ENCODE measurements at places on chromosomes 7 and 10.

DNA sequence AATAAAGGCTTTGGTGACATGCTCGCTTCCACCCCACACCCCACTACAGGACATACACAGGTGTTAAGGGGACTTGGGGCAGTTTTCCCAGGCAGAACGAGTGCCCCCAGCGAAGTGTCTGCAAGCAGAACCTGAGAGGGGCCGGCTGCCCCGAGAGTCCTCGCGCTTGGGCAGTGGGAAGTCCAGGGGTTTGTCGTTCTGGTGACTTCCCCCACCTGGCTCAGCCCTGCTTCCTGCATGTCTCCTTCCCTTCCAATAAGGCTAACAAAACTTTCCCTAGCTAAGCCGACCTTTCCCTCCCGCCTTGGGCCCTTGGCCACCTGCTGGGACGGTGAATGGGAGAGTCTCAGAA lies 916 bp downstream of the VWA2 start:
- DNase-seq = no peak

- DNase-seq = no peak
Measured at GRCh38 chr7:107860981-107861652, 29.9 kb upstream of the DLD start.

DNA sequence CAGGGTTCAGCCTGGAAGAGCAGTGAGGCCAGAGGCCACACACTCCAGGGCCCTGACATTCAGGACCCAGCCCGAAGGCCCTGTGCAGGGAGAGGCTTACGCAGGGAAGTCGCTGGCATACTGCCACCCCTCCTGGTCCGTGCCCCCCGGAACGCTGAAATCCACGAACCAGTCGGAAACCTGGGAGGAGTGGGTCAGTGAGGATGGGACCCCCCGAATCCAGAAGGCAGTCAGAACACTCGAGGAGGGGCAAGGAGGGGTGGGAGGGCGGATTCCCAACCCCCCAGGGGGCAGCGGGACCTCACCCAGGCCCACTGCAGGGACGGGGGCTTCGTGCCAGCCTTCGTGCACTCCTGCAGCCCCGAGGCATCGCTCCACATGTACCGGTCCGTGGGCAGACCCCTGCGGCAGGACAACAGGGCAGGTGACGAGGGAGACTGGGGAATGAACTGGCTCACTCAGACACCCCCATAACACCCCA lies 13.5 kb downstream of the BHLHA15 start:
- no peak for DNase-seq

- DNase-seq = no peak
Measured at GRCh38 chr7:128899392-128899791, 11.1 kb downstream of the KCP start.

GRCh38 chr10:27030060-27030459 lies 70.2 kb downstream of the ANKRD26 start:
- DNase-seq = no peak

- DNase-seq = no peak
Measured at GRCh38 chr10:82266438-82266837, 391.4 kb downstream of the NRG3 start.

- no peak for DNase-seq
Measured at GRCh38 chr10:62482581-62482980, 108.4 kb downstream of the ZNF365 start.

GRCh38 chr10:101261702-101262101 lies 32.4 kb upstream of the LBX1 start:
- DNase-seq = no peak

GRCh38 chr7:53422291-53422690 lies 386.9 kb downstream of the POM121L12 start:
- DNase-seq = no peak

- DNase-seq = no peak
Measured at GRCh38 chr10:64396105-64396708, 875.0 kb downstream of the REEP3 start.

GRCh38 chr10:70119623-70120022 lies 13.0 kb downstream of the AIFM2 start:
- no peak for DNase-seq

DNA sequence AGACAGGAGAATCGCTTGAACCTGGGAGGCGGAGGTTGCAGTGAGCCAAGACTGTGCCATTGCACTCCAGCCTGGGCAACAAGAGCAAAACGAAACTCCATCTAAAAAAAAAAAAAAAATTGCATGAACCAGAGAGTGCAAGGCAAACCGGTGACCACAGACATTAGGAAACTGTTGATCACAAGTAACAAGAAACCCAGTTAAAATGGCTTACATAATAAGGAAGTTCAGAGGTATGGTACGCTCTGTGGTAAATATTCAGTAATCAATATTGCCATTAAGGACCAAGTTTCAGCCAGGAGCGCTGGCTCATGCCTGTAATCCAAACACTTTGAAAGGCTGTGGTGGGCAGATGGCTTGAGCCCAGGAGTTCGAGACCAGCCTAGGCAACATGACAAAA lies 9.2 kb upstream of the NT5C2 start:
- no peak for DNase-seq

DNA sequence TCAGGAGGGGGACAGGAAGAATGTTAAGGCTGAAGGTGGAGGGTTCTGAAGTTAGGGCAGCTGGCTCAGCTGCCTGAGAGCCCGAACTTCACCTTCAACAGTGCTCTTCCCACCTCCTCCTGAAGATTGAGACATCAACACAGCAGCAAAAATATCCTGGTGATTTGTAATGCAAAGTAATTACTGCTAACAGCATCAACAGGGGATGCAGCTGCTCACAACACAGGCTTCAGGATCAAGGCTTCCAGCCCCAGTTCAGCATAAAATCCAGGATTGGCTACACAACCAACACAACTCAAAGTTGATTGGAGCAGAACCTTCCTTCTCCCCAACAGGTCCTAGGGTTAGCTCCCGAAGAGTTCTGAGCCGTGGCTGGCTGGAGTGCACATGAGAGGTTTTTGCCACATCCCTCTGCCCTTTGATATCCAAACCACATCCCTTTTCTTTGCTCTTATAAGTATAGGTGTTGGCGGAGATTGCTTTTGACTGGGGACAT lies 242.4 kb downstream of the KIAA1217 start:
- no peak for DNase-seq

- DNase-seq = no peak
Measured at GRCh38 chr7:13067036-13067435, 379.6 kb downstream of the ARL4A start.

DNA sequence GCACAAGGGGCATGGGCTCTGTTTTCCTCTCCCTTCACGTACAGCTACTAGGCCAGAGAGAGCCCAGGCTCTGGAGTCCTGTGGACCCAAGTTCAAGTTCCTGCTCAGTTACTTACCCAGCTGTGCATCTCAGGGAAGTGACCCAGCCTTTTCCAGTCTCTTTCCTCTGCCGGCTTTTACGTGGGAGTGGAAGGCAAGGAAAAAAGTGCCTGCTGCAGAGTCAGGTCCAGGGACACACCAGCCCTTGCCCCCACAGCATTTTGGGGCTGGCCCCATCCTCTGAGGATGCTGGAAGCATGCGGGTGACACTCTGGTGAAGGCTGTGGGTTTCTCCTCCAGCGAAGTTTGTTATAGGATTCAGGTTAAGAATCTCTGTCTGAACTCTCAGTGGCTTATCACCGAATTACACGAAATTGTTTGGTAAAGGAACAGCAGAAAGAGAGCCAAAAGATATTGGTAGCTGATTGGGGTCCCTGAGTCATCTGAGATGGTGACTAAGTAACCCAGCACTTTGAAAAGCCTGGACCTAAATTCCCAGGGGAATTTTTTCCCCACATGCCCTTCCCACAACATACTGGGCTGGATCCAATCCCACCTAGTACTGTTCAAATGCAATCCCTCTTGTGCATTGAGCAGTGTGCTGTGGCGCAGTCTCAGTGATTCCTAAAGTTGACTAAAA lies 424.3 kb downstream of the RPS24 start:
- DNase-seq = no peak

DNA sequence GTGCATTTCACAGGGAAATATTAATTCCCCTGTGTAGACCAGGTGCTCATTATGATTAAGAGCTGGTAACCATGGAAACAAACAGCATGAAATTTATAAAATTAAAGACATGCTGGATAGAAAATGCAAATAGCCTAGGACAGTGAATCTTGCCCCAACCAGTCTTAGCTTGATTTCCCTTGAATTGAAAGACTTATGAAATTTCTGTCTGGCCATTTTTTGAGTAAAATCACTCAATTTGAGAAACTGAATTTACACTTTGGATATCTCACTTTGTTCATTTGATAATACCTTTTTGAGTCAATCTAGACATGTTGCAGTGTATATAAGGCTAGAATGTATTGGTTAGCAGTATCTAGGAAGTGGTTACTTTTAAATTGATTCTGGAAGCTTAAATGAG lies 4.4 kb upstream of the SMIM30 start:
- DNase-seq = no peak

DNA sequence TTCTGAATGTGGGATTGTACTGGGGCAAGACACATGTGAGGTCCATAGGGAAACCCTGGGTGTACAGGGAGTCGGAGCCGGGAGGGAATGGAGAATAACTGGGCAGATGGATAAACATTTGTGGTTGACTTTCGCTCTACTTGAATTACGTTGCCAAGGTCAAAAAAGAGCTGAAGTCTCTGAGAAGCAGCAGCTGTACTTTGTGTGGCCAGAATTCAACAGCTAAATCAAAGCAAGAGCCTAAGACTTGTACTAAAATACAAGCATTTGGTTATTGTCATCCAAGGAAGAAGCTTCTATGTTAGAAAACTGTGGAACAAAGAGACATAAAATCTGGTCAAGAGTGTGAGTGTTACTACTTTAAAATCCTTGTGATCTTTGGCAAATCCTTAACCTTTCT lies 457.2 kb downstream of the ARL4A start:
- DNase-seq = no peak

DNA sequence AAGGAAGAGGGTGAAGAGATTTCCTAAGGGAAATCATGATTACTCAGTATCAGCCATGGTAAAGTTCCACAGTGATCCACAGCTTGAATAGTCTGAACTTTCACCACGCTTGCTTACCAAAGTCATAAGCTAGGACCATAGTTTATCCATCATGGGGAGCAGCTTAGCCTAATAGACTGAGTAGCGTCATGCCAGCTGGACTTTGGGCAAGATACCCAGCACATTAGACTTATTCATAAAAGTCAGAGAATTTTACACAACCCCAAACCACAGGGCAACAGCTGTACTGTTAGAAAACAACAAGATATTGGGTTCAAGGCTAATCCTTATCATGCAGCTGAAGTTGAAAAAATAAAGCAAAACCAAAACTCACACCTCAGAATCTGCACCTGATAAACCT lies 491.0 kb downstream of the XPNPEP1 start:
- DNase-seq = no peak

DNA sequence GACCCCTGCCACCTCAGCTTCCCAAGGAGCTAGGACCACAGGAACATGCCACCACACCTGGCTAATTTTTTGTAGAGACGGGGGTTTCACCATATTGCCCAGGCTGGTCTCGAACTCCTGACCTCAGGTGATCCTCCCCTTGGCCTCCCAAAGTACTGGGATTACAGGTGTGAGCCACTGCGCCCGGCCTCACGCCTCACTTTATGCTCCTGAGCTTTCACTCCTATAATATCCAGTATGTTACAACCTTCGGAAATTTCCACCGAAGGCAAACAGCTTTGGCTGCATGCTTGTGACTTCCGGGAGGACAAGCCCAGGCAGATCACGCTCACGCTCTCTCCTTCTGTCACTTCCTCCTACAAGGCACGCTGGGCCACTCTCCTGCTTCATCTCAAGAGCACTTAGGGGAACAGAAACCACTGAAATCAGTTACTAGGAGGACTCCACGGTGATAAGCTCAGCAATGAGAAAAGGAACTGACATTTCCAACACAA lies 4.4 kb upstream of the MAD1L1 start:
- DNase-seq = no peak

- no peak for DNase-seq
Measured at GRCh38 chr7:14841869-14842268, 60.7 kb downstream of the DGKB start.

DNA sequence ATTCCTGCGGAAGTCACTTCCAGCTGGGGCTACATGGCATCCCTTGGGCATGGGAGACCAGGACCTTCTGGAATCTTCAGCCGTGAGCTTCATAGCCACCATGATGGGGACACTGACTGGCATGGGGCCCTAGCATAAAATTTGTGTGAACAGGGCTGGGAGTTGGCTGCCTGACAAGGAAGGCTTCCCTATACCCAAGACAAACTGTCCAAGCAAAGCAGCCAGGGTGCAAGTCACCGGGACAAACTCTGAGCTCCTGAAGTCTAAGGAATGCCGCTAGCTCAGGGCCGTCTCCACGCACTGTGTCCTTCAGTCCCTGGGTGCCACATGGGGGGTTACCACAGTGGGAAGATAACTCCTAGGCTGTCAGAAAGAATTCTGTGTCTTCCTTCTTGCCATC lies 627.4 kb downstream of the CALN1 start:
- no peak for DNase-seq

- no peak for DNase-seq
Measured at GRCh38 chr10:108567899-108568752, 1355.2 kb downstream of the XPNPEP1 start.

DNA sequence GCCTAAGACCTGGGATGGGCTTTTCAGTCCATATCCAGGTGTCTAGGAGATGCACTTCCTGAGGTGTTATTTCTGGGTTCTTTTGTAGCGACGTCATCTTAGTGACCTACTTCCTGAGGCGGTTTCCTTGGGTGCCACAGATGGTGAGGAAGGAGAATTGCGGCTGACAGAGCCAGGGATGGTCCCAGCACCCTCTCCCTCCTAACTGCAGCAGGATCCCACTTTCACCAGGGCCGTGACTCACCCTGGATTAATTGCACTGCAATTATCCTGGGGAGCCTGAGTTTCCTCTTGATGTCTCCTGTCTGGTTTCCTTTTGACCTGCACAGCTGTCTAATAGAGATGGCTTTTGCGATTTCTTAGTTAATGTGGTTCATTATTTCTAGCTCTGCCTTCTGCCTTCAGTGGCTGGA lies 271.7 kb downstream of the TCF7L2 start:
- no peak for DNase-seq

- DNase-seq = no peak
Measured at GRCh38 chr10:88172159-88172558, 308.7 kb downstream of the PTEN start.

- DNase-seq = no peak
Measured at GRCh38 chr10:114474989-114475388, 70.7 kb upstream of the AFAP1L2 start.

DNA sequence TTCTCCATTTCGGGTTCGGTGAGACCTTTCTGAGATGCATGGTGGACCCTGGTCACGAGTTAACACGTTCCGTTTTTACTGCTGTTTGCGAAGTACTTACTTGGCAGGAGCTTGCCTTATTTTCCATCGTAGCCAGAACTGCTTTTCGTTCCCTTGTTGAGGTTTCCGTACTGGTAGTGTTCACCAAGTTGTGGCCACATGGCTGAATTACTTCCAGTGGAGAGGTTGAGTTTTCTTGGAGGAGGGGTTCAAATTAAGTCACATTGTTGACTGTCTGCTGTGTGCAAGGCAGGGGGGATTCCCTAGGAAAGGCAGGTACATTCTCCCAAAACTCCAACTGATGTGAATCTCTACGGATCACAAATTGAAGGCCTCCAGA lies 4.0 kb downstream of the MXI1 start:
- no peak for DNase-seq

- DNase-seq = no peak
Measured at GRCh38 chr10:1465418-1465911, 271.9 kb downstream of the ADARB2 start.

- DNase-seq = no peak
Measured at GRCh38 chr7:46357290-46357689, 436.2 kb upstream of the IGFBP3 start.

- DNase-seq = peak; percentile 4
Measured at GRCh38 chr10:94403380-94404213, 1.3 kb downstream of the TBC1D12 start.

Measured in stimulated activated CD4-positive, alpha-beta T cell treated with anti-CD3 and anti-CD28 coated beads, Interleukin-4, amount 100 ng/mL, for 4 hours (primary cell).